ENCODE measurements at places on chromosomes 7 and 10.

- no peak for DNase-seq
These were observed 241.6 kb downstream of the CAMK1D start for GRCh38 chr10:12590675-12591659.

GRCh38 chr7:149261829-149262617, at the start of gene ZNF783:
TSS of gene ZNF783 (plus strand) at chr7:149262196. CDS start at chr7:149262334, 138 bp downstream.
- peak; percentile 66 for DNase-seq

- DNase-seq: no peak
These were observed 129.0 kb upstream of the PPP2R2D start for GRCh38 chr10:131771634-131772358.

DNA sequence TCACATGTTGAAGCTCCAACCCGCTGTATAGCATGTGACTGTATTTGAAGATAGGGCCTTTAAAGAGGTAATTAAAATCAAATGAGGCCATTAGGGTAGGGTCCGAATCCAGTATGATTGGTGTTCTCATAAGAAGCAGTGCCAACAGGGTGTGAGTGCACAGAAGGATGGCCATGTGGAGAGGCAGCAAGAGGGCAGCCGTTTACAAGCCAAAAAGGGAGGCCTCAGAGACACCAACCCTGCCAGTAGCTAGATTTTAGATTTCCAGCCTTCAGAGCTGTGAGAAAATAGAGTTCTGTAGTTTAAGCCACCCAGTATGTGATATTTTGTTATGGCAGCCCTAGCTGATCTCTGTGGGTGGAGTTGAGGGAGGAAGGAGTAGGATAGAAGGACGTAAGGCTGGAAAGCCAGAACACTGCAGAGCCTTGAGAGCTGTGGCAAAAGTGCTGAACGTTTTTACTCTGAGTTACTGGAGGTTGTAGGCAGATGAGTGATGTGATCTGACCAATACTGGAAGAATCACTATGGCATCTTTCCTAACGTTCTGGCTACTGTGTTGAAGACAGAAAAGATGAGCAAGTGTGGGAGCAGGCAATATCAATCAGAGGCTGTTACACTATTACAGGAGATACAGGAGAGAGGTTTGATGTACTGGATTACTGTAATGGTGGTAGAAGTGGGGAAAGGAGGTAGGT, 334.9 kb downstream of the ELMO1 start:
- no peak for DNase-seq

GRCh38 chr10:2284071-2284470, 546.7 kb upstream of the ADARB2 start:
- DNase-seq: no peak

DNA sequence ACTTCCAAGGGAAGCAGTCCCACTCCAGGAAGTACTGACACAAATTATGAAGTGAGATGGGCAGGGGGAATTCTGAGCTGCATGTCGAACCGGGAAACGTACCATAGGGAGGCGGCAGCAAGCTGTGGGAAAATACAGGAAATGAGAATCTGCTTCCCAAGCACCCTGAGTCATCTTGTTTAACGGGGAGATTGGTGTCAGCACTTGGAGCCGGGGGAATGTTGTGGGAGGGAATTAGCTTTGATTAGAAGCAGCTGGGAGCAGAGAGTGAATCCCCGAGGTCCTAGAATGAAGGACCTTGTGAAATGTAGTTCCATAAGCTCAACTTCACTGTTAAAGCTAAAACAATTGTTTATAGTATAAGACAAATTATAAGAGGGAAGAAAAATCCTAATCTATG, 141.4 kb upstream of the PRKCQ start:
- DNase-seq: no peak

GRCh38 chr10:133237241-133237587, 441 bp upstream of the VENTX start:
- no peak for DNase-seq

GRCh38 chr10:114095559-114096337, 52.1 kb downstream of the ADRB1 start:
- DNase-seq: no peak

- DNase-seq: no peak
These were observed 14.1 kb upstream of the CCSER2 start for GRCh38 chr10:84314275-84314674.

DNA sequence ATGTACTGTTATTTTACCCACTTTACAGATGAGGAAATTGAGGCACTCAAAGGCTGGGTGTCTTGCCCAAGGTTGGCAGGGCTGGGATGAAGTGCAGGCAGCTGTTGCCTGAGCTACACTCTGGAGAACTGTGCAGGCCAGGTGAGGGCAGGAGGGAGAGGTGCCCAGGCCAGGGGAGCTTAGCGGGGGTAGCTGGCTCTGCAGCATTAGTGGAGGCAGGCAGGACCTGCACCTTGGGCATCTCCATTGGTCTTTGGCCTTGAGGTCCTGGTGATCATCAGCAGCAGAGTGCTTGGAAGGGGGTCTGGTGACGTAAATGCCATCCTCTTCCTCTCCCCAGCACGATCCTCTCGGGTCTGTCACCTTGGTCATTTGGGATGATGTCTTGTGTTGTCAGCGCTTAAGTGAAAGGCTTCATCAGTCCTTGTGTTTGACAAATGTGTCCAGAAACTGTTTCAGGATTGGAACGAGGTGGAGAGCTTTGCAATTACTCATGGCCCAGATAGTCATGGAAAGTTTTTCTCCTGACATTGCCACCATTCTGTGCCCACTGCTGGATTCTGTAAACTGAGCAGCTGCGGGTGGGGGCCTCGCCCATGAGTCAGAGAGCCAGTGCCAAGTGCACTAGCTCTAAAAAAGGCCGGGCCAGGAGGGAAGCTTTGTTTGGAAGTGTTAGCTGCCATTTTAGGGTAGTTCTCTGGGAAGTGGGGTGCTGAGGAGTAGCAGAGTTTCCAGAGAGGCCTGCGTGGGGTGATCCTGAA, 47.6 kb downstream of the TSPAN15 start:
- DNase-seq: no peak

- DNase-seq: no peak
These were observed 178.2 kb upstream of the NRG3 start for GRCh38 chr10:81696609-81697388.

DNA sequence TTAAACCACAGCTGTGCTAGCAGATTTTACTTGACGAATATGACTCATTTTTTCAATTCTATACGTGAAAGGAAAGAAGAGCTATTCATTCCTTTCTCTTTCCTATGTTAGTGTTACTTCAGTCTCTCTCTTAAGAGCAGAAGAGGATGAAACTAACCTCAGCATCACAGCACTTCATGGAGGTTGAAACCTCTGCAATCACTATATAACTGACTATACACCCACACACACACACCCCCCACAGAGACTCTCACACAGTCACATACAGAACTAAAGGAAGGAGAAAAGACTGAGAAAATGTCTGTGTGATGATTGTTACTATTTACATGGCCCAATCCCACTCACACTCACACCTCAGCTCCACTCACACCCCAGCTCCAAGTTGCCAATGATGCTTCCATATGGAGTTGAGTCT, 104.2 kb downstream of the KIF20B start:
- no peak for DNase-seq

- DNase-seq: no peak
These were observed 62.8 kb downstream of the GSAP start for GRCh38 chr7:77353407-77353721.

- DNase-seq: no peak
These were observed 692.6 kb downstream of the ZWINT start for GRCh38 chr10:55668326-55668922.

- DNase-seq: no peak
These were observed 183.2 kb downstream of the GLI3 start for GRCh38 chr7:42053834-42054233.

GRCh38 chr10:37777056-37777455, 80.4 kb downstream of the ZNF248 start:
- DNase-seq: no peak

DNA sequence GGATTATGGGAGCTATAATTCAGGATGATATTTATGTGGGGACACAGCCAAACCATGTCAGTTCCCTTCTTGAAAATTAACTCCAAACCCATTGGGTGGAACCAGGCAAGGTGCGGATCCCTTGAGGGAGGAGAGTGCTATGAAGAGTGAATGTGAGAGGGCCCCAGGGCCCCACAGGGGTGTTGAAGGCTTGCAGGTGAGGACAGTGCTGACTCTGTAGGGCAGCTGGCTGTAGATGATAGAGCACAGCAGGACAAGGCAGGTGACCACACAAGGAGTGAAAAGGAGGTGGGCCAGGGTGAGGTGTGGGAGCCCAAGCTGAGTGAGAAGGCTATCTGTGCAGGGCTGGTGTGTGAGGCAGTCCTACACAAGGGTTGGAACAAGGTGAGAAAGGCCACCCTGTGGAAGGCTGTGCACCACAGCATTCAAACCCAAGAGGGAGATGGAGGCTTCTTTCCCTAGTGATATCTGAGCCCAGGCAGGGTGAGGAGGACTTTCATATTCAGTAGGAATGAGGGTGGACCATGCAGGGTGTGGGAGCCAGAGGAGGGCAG, 746.0 kb upstream of the CELF2 start:
- no peak for DNase-seq

- no peak for DNase-seq
These were observed 39.9 kb downstream of the CAMK1D start for GRCh38 chr10:12389154-12389734.

GRCh38 chr7:98643236-98643985, 26.3 kb downstream of the NPTX2 start:
- DNase-seq: no peak

- DNase-seq: no peak
These were observed 47.3 kb downstream of the LRRN3 start for GRCh38 chr7:111138193-111138569.

DNA sequence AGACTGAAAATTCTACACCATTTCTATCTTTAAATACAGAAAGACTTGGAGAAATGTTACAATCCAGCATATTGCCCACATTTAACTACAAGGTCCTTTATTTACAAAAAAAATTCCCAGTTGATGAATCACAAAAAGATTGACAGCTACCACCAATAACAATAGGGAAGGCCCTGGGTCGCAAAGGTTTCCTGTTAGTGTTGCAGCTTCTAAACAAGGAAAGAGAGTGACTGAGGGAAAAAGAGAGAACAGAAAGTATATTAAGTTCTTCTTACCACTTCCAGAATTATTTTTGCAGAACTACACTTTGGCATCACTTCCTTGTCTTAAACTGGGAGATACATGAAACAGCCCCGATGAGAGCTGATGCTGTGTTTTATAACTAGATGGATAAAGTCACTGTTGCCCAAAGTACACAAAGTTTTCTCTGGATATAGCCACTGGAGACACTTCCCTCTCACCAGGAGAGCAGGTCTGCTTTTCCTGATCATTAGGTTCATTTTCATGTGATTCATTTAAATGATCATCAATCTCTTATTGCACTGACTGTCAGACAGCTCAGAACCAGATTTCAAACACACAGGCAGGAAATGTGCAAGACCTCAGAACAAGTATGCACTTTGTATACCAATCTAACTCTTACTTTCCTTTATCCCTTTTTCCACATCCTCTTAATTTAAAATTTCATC, 57.0 kb downstream of the SHTN1 start:
- DNase-seq: no peak

DNA sequence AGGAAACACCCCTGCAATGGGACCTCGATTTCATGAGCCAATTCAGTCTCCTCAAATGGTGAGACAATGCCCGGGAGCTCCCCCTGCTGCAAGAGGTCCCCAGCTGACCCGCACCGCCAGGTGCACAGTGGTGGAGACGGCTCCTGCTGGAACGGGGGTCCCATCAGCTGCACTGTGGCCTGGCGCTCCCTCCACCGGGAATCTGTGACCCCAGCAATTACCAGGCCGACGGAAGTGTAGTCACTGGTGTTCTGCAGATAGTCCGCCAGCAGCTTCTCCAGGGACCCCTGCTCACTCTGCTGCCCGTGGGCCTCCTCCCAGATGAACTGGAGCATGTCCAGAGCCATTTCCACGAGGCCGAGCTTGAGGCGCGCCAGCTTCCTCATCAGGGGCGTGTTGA, 64.9 kb upstream of the NKX6-2 start:
- DNase-seq: no peak

DNA sequence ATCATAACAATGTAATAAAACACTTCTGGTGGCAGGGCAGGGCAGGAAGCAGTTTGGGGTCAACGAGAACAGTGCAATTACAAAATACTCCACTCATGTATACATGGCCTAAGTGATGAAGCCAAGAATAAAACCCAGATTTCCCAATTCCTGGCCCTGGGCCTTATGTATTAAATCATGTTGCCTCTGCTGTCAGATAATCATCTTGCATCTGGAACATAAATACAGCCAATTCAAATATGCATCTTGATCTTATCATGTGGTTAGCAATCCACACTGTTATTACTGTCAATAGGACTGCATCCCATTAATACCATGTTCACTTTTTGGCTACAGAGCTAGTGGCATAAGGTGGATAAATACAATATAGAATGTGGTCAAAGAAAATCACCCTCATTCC, 186.5 kb upstream of the SLC25A13 start:
- no peak for DNase-seq

DNA sequence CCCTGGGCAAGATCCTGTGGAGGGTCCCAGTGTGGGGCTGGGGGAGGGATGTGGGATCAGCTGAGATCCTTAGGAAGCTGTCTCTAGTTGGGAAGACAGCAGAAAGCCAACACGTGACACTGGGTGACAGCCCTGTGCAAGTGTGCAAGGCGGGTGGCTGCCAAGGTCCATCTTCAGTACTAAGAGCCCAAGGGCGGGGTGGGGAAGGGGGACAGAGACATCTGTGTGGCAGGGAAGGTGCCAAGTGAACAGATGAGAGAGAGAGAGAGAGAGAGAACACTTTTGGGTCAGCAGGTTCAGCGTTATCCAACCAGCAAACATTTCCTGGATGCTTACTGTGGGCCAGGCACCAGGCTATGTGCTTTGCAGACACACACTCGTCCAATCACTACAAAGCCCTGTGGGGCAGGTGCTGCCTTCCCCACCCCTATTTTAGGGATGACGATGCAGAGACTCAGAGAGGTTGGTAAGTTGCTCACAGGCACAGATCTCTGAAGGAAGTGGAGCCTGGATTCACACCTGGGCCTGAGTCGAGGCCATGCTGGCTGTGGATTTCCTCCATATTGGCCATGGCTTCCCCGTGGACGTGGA, 135.7 kb downstream of the GRK5 start:
- DNase-seq: no peak

DNA sequence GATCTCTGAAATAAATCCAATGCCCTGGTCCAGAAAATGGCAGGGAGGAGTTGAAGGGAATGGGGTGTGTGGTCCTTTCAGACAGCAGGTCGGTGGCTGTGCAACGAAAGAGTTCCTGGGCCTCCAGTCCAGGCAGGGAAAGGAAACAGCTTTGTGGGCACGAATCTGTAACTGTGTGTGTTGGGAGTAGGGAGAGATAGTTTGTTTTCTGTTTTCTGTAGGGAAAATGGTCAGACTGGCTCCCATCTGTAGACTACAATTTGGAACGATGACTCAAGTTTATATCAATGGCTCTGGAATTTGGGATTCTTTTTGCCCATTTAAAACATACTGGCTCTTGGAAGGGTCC, 2.6 kb upstream of the HOXA9 start:
- DNase-seq: no peak

DNA sequence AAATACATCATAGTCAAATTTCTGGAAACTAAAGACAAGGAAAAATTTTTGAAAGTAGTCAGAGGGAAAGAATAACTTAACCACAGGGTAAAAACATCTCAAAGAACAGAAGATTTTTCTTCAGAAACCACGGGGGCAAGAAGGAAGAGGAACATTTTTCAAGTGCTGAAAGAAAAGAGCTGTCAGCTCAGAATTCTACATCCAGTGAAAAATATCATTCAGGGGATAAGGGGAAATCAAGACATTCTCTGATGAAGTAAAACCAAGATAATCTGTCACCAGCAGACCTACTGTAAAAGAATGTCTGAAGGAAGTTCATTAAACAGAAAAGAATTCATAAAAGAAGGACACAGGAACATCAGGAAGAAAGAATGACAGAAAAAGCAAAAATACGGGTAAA, 111.2 kb upstream of the TMEM72 start:
- no peak for DNase-seq

- DNase-seq: no peak
These were observed 210.9 kb downstream of the CUX1 start for GRCh38 chr7:102028206-102028826.

GRCh38 chr7:70237831-70238575, 639.7 kb downstream of the AUTS2 start:
- DNase-seq: no peak
